ENCODE measurements at places on chromosomes 1 and 21.

- DNase-seq: peak; percentile 7
Observed at GRCh38 chr1:50023292-50024159, at the start of gene AGBL4. Gene AGBL4, minus strand, starts transcription at chr1:50023954.

DNA sequence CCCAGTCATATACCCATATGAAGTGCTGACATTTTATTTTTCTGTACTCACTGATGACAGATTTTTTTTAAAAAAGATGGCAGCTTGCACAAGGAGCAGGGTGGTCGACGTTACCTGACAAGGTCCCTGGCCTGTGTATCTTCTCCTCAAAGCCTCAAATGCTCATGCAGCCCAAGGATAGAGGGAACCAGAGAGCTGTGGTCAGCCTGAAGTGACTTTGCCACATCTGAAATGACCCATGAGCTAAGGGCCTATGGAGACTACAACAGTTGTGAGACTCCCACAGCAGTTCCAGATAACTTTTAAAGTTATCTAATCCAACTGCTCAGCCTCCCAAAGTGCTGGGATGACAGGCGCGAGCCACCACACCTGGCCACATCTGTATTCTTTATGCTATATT lies 131.1 kb downstream of the GLUL start:
- DNase-seq: no peak

DNA sequence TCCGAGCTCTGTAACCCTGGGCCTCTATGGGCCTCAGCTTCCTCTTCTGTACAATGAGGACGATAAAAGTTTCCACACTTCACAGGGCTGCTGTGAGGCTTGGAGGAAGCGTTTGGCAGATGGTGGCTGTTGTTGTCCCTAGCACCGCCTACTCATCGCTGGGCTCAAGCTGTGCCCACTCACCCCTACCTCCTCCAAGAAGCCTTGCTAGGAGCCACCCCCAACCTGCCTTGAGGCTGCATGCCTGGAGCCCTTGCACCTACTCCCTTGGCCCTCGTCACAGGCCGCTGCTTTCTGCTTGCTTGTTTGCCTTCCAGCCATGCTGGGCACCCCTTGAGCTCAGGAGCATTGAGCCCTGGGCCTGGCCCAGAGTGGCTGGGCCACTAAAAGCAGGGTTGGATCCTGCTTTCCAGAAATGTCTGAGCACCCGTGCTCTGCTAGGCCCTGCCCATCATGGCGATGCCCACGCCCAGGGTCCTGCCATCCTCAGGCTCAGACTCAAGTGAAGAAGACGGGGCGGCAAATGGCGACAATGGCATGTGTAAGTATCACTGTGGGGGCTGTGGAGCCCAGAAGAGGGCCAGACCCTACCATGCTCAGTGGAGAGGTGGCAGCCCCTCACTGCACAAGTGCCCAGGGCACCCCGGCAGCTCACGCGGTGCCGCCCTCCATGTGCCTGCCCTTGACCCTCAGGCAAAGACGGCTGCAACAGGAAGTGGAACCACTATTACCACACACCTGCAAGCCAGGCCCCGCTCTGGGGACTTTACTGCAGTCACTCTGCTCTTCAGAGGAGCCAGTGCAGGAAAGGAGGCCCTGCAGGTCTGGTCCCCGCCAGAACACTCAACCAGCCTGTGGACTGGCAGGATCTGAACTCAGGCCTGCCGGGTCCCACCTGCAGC lies 9.5 kb downstream of the SH3BGRL3 start:
- no peak for DNase-seq

DNA sequence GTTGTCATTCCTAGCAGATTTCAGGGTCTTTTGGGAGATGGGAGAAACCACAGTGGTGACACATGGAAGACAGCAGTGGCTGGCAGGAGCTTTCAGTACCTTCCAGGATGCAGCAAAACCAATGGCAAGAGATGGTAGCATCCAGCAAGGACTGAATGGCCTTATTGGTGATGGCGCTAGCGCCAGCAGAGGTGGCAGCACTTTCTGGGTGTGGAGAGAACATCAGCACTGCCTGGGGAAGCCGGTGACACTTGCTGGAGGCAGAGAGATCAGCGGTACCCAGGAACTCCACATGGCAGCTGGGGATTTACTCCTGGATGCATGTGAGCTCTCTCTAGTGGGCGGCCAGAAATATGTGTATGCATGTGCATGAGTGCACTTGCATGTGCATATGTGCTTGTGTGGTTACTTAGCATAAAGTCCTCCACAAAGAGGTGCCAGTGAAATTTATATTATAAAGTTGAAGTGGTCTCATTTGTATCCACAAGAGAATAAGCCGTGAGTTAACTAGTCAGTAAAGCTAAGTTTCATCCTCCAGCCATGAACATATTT lies 364.7 kb downstream of the LMX1A start:
- DNase-seq: no peak

DNA sequence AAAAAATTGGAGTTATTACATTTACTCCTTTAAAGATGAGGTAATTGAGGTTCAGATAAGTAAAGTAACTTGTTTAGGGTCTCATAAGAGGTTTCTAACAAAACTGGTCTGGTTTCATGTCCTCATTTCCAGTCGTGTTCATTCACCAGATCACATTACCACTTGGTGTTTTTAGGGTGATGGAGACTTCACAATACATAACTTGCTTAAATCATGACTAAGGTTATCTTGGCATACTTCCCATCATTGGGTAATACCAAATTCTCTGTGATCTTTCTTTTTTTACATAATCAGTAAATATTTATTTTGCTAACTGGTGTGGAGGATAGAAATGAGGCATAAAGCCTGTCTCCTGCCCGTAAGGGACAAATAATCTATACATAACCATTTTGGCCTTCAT lies 31.6 kb upstream of the RPTN start:
- DNase-seq: no peak

DNA sequence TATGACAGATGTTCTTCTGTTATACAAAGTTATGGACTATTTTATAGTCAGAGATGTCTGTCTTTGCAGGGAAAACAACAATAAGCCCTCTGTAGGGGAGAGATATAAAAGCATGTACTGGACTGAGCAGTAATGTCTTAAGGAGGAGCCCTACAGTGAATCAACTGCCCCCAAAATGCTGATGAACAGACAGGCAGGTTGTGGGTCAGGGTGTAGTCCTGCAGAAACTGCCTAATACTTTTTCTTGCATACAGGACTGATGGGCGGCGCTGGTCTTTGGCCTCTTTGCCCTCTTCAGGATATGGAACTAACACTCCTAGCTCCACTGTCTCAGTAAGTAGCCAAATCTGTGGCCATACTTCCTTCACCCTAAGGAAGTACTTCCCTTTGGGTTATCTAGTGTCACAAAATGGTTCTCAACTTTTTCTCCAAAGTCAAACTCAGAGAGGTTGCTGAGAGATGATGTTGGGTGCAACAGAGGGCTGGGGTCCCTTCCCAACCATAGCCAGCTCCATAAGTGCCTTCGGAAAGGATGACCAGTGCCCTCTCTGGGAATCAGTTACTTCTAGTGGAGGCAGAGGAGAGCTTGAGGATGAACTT lies 129.8 kb downstream of the PIK3R3 start:
- no peak for DNase-seq

DNA sequence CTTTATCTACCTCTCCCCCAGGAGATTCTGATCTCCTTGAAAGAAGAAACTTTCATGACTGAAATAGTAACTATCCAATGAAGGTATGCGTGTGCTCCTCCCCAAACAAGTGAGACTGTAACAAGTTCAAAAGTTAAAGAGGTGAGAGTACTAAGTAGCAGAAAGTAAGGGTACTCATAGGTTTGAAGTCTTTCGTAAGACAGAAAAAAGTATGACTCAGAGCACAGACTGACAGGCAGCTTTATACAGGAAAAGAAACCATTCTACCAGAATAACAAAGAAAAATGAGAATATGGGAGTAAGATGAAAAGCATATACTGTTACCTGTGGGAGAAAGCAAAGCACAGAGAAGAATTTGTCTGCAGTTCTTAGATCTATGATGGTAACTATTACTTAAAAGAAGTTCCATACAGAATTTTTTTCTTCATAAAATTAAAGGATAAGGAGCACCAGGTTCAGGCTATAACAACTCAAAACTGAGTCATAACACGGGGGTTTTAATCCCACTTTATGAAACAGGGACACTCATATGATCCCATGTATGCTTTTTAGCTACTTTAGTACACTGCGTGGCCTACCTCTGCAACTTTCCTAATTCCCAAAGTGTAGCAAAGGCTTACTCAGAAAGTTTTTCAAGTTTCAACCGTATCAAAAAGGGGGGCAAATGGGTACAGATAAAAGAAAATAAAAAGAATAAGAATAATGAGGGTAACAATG lies 52.0 kb downstream of the FOXJ3 start:
- no peak for DNase-seq

DNA sequence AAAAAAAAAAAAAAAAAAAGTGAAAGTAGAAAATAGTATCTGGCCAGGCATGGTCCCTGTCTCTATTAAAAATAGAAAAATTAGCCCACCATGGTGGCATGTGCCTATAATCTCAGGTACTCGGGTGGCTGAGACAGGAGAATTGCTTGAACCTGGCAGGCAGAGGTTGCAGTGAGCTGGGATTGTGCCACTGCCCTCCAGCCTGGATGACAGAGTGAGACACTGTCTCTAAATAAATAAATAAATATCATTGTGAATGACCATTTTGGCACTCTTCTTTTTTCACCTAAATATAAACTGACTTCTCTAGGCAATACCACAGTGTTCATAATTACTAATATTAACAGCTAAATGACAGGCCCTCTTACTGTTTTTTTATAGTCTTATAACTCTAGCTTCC lies 14.5 kb downstream of the ELOA start:
- no peak for DNase-seq

DNA sequence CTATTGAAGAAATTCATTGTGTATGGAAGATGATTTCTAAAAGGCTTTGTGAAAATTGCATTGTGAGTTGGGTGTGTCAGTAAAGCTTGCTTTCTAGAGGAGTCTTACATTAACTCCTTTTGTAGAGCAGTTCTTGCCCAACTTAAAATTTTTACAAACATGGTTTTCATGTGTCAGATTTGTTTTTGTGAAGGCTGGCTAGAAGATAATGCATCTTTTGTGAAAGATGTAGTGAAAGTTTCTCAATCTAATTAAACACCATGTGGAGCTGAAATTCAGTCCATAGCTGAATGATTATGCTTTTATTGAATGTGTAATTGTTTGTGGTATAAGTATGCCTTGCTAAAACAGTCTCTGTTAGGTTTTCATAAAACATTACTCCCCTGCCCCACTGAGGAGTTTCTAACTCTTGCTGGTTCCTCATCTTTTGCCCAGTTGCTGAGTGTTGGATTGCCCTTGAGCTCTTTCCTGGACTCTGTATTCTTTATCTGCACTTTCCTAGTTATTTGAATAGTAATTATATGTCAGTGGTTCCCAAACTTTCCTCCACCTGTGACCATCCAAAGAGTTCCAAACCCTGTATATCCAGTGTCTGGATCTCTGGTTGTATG lies 38.0 kb downstream of the KCTD3 start:
- no peak for DNase-seq

- no peak for DNase-seq
Observed at GRCh38 chr1:53669621-53670191, 69.3 kb downstream of the GLIS1 start.

DNA sequence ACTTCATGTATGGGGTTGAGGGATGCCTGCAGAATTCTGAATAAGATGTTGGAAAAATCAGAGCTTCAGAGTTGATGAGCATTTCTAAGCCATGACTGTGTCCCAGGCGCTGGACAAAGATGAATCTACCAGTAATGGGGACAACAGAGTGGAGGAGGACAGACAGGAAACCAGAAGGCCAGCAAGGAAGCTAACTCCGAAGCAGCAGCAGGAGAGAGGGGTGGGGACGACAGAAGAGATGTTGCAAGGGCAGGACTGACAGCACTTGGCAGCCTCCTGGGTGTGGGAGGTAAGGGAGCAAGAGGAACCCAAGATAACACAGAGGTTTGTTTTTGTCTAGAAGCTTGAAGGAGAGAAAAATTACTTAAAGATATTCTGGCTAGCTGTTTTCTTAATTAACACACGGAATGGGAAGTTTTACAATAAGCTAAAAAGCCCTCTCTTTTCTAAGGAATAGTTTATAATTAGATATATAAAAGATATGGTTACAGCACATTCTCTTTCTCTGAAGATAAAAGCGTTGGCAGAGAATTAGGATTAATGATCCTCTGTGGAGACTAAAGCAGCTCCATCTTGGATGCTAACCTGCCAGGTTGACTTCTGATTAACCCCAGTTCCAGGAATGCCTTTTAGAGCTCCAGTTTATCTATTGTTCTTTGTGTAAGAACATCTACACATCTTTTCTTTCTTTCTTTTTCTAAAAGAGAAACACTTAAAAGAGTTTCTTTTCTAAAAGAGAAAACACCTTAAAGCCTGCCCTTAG lies 92.7 kb downstream of the TENT5C start:
- no peak for DNase-seq

DNA sequence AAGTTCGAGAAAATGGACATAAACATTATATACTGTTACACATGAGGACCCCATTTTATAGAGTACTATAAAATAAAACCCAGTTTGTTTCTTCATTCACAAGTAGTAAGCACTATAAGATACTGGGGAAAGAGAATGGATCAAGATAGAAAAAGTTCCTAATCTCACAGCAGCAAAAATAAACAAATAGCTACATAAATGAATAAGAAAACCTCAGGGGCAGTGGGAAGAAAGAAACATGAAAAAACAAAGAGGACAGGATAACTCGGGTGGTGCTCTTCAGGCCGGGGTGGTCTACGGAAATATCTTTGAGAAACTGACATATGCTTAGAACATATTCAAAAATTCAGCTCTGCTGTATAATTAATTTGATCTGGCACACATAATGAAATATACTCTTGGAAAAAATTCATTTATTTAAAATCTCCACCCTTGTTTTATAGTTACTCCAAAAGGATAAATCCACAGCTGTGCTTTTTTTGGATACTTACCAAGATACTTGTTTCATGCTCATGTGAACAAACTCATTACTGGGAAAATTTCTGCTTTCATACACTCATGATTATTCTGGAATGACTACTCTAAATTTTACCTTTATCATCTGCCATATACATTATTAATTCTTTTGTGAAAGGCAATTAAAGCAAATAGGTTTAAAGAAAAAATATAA lies 20.0 kb downstream of the CEP170 start:
- no peak for DNase-seq

DNA sequence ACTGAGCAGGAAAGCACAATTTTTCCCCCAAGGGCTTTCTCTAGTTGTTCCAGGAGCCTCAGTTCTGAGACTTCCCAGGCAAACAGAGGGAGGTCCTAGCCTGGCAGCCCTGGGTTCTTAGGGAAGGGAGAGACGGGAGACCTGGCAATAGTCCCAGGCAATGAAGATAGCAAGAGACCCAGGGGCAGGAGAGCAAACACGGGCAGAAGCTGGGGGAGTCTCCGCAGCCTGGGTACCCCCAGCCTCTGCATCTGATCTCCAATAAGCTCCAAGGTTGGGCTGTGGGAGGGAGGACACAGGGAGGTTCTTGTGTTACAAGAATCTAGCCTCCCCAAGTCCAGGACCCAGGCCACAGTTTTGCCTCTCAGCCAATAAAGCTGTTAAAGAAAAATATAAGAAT lies 2.4 kb downstream of the BLACAT1 start:
- DNase-seq: no peak

DNA sequence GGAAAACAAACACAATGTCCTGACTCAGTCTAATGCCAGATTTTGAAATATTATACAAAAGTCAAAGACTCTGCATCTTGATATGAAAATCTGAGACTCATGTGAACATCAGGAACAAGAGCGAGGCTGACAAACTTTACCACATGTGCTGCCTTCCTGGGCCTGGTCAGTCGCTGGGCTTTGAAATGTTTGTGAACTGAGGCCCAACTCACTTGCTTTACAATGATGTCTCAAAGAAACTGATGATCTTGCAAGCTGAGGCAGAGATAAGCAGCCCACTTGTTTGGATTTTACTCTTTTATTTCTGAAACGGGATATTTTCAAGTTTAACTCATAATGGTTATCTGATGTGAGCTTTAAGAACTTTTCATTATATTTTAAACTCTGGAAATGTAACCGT lies 2.1 kb downstream of the BCAR3 start:
- DNase-seq: no peak

GRCh38 chr1:89758156-89758555 lies 62.7 kb upstream of the LRRC8D start:
- no peak for DNase-seq
